OCI-M1 (cell line): ENCODE measurements at places on chromosomes 5 and 9.

GRCh38 chr9:102237094-102237493, 498.6 kb upstream of the GRIN3A start:
- peak; percentile 63 for DNase-seq

- DNase-seq, result no peak
Measured at GRCh38 chr5:66982470-66982869, 214.1 kb downstream of the CD180 start.

DNA sequence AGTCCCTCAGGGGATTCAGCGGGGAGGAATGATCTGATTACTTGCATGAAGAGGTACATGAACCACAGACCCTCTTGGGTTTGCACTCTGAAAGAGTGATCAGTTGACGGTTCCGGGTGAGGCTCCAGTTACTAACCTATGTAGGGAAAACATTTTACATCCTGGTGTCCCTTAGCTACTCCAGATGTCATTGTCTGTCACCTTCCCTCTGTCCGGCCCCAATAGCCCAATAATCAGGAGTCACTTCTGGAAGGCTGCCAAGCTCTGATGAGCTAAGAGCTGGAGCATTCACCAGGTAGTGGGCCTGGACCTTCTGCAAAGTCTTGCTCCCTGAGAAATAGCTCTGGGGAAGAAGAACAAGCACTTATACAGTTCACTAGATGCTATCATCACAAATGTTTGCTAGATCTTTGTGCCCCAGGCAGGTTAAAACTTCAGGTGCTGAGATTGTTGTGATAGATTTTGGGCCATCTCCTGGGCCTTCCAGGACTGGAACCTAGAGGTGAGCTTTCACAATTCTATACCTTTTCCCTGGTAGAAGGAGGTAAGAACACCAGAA, 64.5 kb downstream of the ENTREP1 start:
- DNase-seq, result no peak

GRCh38 chr5:42632354-42632900, 124.2 kb upstream of the CCDC152 start:
- no peak for DNase-seq

DNA sequence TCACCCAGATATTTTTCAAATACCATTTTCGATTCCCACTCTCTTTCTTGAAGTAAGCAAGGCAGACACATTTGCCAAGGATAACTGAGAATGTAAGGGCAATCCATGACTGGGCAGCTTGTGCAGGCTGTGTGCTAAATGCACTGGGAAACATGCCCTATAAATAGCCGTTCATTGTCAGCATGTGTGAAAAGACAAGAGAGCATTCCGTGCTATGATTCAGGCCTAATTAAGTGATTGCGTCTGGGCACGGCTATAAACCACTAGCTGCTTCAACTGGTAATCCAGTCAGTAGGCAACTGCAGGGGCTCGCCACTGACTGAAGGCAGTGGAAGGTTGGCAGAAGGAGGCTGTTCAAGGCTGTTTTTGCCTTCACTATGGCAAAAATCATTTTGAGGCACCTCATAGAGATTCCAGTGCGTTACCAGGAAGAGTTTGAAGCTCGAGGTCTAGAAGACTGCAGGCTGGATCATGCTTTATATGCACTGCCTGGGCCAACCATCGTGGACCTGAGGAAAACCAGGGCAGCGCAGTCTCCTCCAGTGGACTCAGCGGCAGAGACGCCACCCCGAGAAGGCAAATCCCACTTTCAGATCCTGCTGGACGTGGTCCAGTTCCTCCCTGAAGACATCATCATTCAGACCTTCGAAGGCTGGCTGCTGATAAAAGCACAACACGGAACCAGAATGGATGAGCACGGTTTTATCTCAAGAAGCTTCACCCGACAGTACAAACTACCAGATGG, at the start of gene HSPB3:
TSS of gene HSPB3 (plus strand) at position 287 of the 745 bp plus-strand sequence. CDS start at position 378, 91 bp downstream.
- no peak for DNase-seq

DNA sequence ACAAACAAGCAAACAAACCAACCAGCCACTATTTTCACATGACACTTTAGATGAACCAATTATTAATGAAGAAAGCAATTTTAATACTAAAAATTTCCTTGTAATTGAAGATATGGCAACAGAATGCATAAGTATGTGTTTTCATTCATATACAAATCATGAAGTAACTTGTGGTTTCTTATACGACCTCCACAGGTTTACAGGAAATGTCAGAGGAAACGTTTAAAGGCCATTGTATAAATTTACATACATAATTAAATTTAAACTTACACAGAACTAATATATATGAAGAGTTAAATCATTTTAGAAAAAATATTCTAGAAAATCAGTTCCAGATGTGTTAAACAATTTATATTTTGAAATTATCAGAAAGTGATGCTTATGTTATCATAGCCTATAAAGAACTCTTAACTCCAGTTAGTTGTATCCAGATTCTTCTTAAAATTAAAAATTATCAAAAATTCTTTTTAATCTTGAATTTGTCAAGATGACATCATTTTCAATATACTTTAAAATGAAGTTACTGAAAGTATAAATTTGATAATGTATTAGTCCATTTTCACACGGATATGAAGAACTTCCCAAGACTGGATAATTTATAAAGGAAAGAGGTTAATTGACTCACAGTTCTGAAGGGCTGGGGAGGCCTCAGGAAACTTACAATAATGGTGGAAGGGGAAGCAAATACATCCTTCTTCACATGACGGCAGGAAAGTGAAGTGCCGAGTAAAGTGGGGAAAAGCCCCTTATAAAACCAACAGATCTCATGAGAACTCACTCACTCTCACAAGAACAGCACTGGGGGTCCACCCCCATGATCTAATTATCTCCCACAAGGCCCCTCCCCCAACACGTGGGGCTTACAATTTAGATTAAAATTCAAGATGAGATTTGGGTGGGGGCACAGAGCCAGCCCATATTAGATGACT, 192.0 kb downstream of the PIK3R1 start:
- DNase-seq, result no peak

- peak; percentile 25 for DNase-seq
Measured at GRCh38 chr9:72596451-72597180, 75.2 kb downstream of the TMC1 start.

GRCh38 chr9:13411791-13412190, 132.3 kb upstream of the MPDZ start:
- no peak for DNase-seq

DNA sequence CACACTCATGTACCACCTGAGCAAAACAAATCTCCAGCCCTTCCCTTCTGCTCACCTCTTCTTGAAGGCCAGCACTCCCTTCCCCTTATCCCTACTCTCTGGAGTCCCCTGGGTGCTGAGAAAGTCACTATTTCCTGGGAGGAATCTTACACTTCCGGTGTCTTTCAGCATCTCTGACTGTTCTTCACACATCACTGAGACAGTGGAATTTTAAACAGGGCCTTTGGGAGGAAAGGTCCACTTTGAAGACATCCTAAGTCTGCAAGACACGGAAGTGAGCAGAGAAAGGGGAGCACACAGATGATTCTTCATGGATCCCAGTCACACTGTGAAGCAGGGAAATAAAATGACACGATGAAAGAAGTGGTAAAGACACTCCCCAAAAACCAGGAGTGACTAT, 25.6 kb downstream of the FRMD3 start:
- no peak for DNase-seq

DNA sequence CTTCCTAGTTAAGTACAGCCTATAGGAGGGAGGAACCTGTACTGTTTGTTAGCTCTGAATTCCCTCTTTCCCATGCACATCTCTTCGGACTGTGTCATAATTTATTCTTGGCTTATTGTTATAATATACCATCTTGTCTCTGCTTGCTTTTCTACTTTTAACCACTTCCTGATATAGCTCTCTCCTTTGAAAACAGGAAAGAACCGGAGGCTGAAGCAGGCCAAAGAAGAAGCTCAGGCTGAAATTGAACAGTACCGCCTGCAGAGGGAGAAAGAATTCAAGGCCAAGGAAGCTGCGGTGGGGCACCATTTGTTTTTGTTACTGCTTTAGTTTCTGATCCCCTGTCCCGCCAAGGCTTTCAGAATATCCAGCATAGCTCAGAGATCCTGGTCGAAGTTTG, 4.8 kb downstream of the ATP6V1G1 start:
- no peak for DNase-seq
